CD4-positive, CD25-positive, alpha-beta regulatory T cell (primary cell): ENCODE measurements at places on chromosomes 2 and 18. TPM values are rescaled to one million over a fixed set of nuclear protein-coding genes. Genes with fewer than 3 reads are reported as not detected.
A peak's percentile ranks its signal among the peaks of the same experiment; 100 is the strongest.

DNA sequence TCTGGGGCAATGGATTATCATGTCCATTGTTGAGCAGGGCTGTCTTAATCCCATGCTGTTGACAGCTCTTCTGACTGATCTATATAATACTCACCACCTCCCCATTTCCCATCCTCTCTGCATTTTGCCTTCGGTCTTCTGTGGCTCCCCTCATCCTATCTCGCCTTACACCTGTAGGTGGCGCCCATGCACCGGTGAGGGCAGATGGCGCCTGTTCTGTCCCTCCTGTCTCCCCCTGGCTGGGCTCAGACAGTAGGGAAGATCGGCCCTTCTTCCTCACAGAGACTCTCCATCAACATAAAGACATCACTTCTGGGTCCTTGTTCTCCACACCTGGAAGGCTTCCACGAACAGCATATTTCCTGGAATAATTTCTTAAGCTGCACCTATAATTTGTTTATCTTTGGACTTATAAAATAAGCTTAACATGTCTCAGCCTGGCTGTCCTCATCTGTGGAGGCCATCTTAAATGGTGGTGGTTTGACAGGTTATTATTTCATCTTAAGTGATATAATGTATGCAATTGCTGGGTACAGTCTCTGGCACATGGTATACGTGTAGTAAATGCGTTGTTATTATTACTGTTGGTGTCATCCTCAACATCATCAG is 10.9 kb upstream of the CDH20 start:
- DNase-seq: no peak

GRCh38 chr2:235045336-235045972 is 93.6 kb downstream of the SH3BP4 start:
- DNase-seq: no peak

DNA sequence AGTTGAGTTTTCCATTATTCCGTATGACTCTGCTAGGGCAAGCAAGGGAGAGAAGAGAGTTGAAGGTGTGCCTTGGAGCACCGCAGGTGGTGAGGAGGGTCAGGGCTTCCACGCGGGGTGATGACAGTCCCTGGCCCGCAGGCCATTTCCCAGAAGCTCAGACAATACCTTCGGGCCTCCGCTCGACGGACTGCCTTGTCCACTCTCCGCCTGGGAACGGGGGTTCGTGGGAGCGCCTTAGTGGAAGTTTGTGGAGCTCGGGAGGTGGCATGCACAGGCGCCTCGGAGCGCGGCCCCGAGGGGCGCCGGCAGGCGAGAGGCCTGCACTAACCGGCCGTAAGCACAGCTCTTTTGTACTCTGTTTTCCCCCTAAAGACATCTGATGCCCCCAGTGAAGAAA is 69.8 kb downstream of the ARHGEF33 start:
- DNase-seq: no peak

DNA sequence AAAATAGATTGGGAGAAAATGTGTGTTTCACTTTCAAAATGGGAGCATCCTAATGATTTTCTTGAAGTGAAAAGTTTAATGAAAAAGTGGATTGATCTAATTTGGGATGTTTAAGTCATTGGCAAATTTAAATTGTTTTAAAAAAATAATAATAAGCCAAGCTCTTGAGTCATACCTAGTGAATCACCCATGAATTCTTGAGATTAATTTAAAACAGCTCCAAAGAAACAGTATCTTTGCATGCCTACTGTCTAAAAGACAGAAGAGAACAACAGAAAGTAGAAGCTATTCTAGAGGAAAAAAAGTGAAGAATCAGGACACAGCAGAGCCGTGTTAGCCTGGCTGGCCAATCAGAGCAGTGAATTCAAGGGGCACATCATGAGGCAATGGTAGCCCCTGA is 7.7 kb downstream of the ACVR1C start:
- no peak for DNase-seq

DNA sequence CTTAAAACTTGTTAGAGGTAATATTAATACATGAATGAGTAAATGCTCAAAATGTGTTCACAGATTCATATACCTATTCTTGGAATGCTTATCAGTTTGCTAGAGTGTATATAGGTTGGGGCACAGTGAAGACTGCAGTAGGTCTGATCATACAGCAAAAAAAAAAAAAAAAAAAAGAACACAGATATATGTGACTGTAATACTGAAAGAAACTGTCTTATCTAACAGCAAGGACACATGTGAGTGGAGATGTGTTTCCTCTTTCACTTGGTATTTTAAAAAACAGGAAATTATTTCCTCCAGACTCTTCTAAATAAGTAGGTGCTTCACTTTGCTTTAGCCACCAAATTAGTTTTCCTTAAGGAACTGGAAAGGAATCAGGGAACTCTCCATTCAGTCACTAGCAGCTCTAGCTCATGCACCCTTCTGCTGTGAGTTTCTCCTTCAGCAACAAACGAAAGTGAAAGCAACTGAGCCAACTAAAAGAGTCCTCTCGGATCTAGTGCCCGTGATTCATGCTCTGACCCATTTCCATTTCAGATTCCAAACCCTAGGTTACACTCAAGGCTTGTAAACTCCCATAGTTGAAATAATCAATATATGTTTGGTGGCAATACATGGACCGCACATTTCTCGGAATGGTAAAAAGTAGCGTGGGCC is 98.5 kb downstream of the DSEL start:
- no peak for DNase-seq

DNA sequence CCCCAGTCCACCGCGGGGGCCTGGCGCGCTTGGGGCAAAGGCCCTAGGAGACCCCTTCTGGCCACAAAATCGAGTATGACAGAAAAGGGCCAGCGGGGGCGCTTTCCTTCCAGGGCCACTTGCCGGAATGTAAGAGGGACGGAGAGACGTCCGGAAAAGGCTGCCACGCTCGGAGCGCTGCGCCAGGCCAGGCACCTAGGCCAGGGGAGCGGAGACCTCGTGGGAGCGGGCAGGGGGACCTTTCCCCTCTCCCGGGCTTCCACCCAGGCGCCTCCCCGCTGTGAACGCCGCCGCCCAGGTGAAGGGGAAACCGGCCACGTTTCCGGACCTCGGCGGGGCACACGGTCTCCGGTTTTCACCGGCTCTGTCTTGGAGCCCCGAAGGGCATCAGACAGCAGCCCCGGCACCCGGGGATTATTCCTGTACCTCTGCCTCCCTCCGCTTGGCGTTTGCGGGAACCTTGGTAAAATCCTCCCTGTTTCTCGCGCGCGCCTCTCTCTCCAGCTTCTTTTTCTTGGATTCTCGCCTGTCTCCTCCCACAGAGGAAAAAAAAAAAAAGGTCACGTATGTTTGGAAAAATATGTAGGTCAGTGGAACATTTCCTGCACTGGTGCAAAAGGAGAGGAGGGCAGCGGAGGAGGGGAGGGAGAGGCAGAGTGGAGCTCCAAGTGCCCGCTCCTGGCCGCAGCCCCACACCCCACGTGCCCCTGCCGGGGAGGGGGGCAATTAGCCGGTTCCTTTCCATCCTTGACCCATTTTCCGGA is 1.2 kb upstream of the NPAS2 start:
- no peak for DNase-seq

DNA sequence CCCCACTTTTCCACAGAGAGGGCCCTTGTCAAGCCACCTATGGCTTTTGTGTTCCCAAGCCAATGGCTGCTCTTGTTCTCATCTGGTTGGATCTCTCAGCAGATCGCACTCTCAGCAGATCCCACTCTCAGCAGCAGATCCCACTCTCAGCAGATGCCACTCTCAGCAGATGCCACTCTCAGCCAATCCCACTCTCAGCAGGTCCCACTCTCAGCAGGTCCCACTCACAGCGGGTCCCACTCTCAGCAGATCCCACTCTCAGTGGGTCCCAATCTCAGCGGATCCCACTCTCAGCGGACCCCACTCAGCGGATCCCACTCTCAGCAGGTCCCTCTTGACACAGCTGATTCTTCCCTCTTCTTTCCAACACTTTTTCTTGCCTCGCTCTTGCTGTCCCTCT is 59.3 kb upstream of the MGAT4A start:
- no peak for DNase-seq

- no peak for DNase-seq
Measured at GRCh38 chr2:105888625-105889024, 143.9 kb downstream of the NCK2 start.

DNA sequence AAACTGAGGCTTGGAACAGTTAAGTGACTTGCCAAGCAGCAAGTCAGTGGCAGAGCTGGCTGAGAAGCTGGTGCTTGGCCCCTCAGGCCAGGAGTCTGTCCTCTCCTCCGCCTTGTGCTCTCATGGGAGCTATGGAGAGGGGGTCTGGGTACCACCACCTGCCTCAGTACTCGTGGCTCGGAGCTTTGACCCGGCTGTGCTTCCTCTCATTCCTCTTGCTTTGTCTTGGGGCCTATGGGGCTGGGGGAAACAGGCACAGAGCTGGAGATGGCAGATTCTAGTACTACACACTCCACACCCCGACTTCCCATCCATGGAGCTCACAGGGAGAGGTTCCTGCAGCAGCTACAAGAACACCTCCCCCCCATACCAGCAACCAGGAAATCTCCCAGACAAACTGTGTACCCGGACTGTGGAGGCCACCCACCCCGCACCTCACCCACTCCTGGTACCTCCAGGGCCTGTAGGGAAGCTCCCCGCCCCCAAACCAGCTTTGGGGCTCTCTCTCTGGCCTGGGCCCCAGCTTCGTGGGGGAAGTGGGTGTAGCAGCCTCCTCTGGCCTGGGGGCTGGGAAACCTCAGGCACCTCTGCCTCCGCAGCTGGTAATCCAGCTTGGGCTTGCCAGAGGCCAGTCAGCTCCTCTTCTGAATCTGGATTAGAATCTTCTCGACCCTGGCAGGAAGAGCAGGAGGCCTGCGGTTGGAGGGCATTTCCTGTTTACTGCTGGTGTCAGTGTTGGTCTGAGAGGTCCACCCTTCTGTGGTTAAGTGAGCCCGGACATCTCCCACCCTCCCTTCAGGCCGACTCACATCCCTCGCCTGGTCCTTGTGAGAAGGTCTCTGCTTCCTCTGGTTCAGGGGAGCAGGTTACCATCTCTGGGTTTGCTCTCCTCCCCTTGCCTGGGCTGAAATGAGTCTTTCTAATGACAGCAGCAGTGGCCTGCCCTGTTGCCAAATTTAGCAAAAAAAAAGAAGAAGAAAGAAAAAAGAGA is 22.3 kb upstream of the RHOB start:
- DNase-seq: no peak

GRCh38 chr2:54457323-54458023 is 1.3 kb downstream of the SPTBN1 start:
- peak; percentile 11 for DNase-seq

GRCh38 chr2:74188018-74188601 is 9.4 kb upstream of the MOB1A start:
- no peak for DNase-seq

DNA sequence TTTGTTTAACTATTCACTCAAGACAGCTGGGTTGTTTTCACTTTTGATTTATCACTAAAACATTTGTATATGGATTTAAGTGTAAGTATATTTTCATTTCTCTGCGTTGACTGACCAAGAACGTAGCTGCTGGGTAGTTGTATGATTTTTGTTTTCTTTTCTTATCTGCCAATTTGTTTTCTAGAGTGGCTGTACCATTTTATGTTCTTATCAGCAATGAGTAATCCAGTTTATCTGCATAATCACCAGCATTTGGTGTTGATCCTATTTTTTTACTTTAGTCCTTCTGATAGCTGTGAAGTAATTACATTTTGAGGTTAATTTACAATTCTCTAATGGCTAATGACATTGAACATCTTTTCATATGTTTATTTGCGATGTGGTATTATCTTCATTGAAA is 1178.4 kb upstream of the TMEFF2 start:
- no peak for DNase-seq

- no peak for DNase-seq
Measured at GRCh38 chr2:84653302-84653701, 137.0 kb downstream of the DNAH6 start.

DNA sequence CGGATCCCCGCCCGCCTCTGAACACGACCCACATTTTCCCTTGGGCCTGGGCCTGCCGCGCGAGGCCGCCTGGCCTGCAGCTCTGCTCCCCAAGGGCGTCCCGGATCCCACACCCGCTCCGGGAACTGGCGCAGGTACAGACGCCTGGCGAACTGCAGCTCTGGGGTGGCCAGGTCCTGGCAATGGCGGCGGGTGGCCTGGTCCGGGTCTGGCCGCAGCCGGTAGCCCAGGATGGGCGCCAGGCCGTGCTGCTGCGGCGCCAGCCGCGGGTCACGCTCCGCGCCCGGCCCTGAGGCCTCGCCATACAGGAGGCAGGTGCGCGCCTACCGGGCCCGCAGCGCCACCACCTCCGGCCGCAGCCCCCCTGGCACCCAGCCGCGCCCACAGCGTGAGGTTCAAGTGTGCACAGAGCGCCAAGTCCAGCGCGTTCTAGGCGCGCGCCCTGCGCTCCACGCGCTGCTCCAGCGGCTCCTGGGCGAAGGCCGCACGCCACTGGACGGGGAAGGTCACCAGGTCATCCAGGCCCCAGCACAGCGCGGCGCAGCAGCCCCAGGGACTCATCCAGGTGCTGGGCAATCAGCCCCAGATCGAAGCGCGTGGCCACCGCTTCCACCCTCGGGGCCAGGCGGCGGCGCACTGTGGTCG is 9.5 kb downstream of the AQP12A start:
- no peak for DNase-seq

GRCh38 chr2:45637440-45637839 is 14.0 kb upstream of the PRKCE start:
- no peak for DNase-seq

DNA sequence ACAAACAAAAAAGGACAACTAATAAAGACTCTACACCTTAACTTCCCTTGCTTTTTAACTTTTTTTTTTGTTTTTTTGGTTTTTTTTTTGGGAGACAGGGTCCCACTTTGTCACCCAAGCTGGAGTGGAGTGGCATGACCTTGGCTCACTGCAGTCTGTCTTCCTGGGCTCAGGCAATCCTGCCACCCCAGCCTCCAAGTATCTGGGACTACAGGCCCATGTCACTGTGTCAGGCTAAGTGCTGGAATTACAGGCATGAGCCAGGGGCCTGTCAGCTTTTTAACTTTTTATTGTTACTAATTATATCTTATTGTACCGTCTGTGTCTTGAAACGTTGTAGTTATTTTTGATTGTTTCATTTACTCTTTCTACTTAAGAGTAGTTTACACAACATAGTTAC is 25.5 kb downstream of the WDR7 start:
- DNase-seq: no peak

- no peak for DNase-seq
Measured at GRCh38 chr2:10466801-10467200, 18.7 kb upstream of the ODC1 start.

Gene ELOA2
- not detected for polyA plus RNA-seq

Gene CTAGE1
- polyA plus RNA-seq: not detected

Gene C2orf80
- polyA plus RNA-seq: not detected

Gene DAW1
- polyA plus RNA-seq: not detected

Gene PTPRN
- not detected for polyA plus RNA-seq

Gene SLC14A1
- polyA plus RNA-seq: 10.5 TPM

Gene ZAP70
- polyA plus RNA-seq: 133 TPM

Gene L3MBTL4
- polyA plus RNA-seq: not detected

Gene ITGB6
- polyA plus RNA-seq: not detected

Gene TRAF3IP1
- 3.8 TPM for polyA plus RNA-seq
